ENCODE measurements at places on chromosomes 1 and 21. TPM values are rescaled to one million over a fixed set of nuclear protein-coding genes. Genes with fewer than 3 reads are reported as not detected.

The AMPD1 gene
- total RNA-seq: not detected

The MAP3K21 gene
- 0.39 TPM for total RNA-seq

The ACOT11 gene
- 8.2 TPM for total RNA-seq

The AGTRAP gene
- 37.2 TPM for total RNA-seq

The SLC5A3 gene
- total RNA-seq: 147 TPM

The CYP4A22 gene
- total RNA-seq: not detected

The BACH1 gene
- 55.1 TPM for total RNA-seq

The L1TD1 gene
- total RNA-seq: not detected

The FABP3 gene
- 32.3 TPM for total RNA-seq

The TTC24 gene
- not detected for total RNA-seq

The AKNAD1 gene
- total RNA-seq: 0.39 TPM

The NEK2 gene
- 15.0 TPM for total RNA-seq

The KPNA6 gene
- 70.7 TPM for total RNA-seq

The PCNX2 gene
- 43.5 TPM for total RNA-seq

The SMIM11 gene
- total RNA-seq: 14.4 TPM

The RYR2 gene
- total RNA-seq: 0.43 TPM

The BLACAT1 gene
- total RNA-seq: 0.13 TPM

The CFAP141 gene
- not detected for total RNA-seq

The TP73 gene
- not detected for total RNA-seq

The KIF21B gene
- 0.22 TPM for total RNA-seq

The FGGY gene
- 27.0 TPM for total RNA-seq

The TFAP2E gene
- 0.65 TPM for total RNA-seq

The CNR2 gene
- total RNA-seq: not detected

The ELOVL1 gene
- 56.6 TPM for total RNA-seq

The CELF3 gene
- not detected for total RNA-seq

The BPNT1 gene
- 22.2 TPM for total RNA-seq

The PRKAA2 gene
- total RNA-seq: 2.5 TPM

The IGSF9 gene
- total RNA-seq: not detected

The LCE1C gene
- total RNA-seq: not detected

The HES2 gene
- total RNA-seq: not detected

The EXTL1 gene
- total RNA-seq: 0.26 TPM

The KCNAB2 gene
- 4.1 TPM for total RNA-seq

The FAM131C gene
- total RNA-seq: 0.26 TPM

The TAS1R1 gene
- total RNA-seq: 0.43 TPM

The PPIE gene
- total RNA-seq: 33.7 TPM

The TADA1 gene
- 15.3 TPM for total RNA-seq

The MFSD2A gene
- total RNA-seq: 2.1 TPM

The TEX38 gene
- not detected for total RNA-seq

The C1orf141 gene
- not detected for total RNA-seq

The TRABD2B gene
- total RNA-seq: 0.22 TPM

The ZBTB7B gene
- total RNA-seq: 20.6 TPM

The CELA2B gene
- not detected for total RNA-seq

The LRRC71 gene
- not detected for total RNA-seq

The ARHGAP29 gene
- total RNA-seq: 92.8 TPM

The CD1E gene
- total RNA-seq: not detected

The FAM72C gene
- total RNA-seq: 0.13 TPM

The RAB7B gene
- total RNA-seq: 19.9 TPM

The BARHL2 gene
- total RNA-seq: not detected

The AMY1B gene
- total RNA-seq: not detected

The SERTAD4 gene
- total RNA-seq: not detected

The APCS gene
- total RNA-seq: not detected

The MIXL1 gene
- not detected for total RNA-seq

The RNU1-1 gene
- under 0.01 TPM for total RNA-seq

The DMRTA2 gene
- not detected for total RNA-seq

The OR2AK2 gene
- total RNA-seq: not detected

The CELA3A gene
- not detected for total RNA-seq

Measured in articular chondrocyte of knee joint (primary cell).